T-helper 22 cell (primary cell): ENCODE measurements at places on chromosomes 13 and 19.

- no peak for DNase-seq
Measured at GRCh38 chr19:4014541-4015491, 7.3 kb downstream of the PIAS4 start.

GRCh38 chr19:45404557-45405434, at the start of gene PPP1R13L:
Gene PPP1R13L, minus strand, starts transcription at chr19:45405069. Its CDS starts 6,751 bp downstream, at chr19:45398318.
- peak; percentile 36 for DNase-seq

DNA sequence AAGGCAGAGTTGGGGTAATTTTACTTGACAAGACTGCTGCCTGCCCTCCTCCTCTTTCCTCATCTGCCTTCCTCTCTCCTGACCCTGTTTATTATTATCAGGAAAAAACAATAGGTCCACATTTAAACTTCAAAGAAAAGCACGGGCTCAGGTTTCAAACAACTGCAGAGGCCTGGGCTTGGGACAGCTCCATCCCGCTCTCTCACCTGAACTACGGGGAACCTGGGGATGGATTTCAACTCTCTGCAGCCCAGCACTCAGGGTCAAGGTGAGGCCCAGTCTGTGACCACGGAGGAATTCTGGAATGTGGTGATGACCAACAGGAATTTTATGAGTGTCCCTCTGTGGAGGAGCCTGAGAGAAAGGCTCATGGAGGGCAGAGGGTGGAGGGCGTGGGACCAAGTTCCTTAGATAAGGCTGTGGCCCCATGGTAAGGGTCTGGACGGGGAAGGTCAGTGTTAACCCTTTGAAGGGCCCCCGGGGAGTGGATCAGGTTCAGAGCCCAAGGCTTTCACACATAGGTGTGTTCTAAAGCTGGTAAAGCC, 220.8 kb upstream of the MAB21L1 start:
- no peak for DNase-seq

- DNase-seq: no peak
Measured at GRCh38 chr19:58406818-58407657, 1.4 kb upstream of the ZNF584 start.

DNA sequence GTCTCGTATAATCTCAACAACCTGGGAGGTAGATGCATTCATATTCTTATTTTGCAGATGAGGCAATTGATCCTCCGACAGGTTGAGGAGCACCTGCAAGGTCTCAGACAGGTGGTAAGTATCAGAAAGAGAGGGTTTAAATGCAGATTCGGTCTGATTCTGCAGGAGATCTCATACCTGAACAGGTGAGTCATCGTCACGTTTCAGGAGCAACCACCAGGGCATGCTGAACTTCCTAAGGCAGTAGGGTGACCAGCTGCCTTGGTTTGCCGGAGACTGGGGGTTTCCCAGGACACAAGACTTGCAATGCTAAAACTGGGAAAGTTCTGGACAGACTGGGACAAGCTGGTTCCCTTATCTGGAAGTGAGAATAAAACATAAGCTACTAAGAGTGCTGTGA, 68.8 kb upstream of the TSHZ3 start:
- DNase-seq: no peak

DNA sequence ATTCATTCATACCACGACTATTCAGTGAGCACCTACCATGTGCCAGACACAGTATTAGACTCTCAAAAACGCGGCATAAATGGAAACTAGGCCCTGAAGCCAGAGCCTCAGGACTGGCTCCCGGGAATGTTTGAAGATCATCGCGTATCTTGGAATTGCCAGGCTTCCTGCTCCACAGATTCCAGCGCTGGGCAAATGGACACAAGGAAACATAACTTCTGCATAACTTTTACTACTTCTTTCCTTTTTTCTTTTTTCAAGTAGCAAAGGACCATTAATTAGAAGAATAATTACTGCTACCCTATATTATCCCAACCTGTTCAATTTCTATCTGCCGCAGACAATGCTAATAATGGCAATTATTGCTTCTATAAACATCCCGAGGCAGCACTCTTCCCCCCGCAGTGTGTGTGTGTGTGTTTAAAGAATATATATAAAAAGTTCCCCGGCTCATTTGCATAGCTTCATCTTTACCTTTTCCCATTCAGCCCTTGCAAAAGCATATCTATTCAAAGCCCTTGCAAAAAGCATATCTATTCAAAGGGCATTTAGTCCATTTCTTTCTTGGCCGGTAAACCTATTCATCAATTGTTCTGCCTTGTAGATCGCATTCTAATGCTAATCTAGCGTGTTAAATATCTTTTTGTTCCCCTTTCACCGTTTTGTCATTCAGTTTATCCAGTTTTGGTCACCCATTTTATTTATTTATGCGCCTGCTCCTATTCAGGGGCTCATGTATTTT, 6.1 kb downstream of the SOX21 start:
- DNase-seq: no peak

GRCh38 chr13:100510208-100510957, 78.2 kb downstream of the GGACT start:
- DNase-seq: no peak

GRCh38 chr13:72643311-72643989, 84.0 kb downstream of the MZT1 start:
- no peak for DNase-seq

GRCh38 chr13:104461049-104461448, 1394.8 kb upstream of the SLC10A2 start:
- no peak for DNase-seq

- DNase-seq: no peak
Measured at GRCh38 chr13:94431987-94432386, 47.5 kb downstream of the DCT start.

DNA sequence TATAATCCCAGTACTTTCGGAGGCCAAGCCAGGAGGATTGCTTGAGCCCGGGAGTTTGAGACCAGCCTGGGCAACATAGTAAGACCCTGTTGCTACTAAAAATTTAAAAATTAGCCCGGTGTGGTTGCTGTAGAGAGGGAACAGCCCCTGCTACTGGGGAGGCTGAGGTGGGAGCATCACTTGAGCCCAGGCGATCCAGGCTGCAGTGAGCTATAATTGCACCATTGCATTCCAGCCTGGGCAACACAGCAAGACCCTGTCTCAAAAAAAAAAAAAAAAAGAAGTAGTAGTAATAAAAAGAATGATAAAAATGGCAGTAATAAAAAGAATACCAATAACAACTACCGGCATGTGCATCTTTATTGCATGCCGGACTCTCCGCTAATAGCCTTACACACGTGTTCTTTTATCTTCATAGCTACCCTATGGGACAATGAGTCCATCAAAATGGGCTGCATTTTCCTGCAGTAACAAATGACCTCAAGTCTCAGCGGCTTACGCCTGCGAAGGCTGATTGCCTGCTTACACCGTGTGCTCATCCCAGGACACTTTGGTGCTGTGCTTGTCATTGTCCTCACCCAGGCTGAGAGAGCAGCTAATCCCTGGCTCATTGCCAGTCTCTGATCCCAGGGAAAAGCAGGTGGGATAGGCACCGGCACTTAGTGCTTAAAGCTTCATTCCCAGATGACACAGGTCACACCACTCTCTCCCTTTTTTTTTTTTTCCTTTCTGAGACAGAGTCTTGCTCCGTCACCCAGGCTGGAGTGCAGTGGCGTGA, 14.4 kb upstream of the SYCN start:
- no peak for DNase-seq

- DNase-seq: no peak
Measured at GRCh38 chr19:15263361-15263985, 31.2 kb upstream of the EPHX3 start.

DNA sequence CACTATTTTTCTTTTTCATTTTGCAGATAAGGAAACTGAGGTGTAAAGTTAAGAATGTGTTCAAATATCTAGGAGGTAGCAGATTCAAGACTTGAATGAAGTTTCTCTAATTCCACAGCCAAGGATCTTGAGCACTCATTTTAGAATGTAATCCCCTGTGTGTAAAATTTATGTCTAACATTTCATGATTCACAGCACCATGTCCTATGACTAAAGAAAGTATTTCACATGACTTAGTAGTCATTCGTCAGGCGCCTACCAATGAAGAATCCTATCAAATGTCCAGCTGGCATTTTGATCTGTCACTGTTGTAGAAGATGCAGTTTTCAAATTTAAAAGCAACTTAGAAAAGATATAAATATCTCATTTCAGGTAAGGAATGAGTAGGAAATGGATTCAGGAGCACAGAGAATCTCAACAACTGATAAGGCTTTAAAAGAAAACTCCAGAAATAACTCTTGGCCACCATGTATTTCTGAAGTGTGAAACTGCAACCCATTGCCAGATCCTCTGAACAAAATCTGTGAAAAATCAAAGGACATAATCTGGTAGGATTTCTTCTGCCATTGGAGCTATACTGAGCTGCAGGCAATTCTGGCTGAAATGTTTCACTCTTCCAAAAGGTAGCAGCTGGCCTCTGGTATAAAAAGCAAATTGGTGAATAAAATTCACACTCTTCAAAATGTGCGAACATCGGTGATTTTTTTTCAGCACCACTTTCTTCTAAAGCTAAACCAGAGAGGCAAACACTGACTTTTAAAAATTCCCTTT, 92.2 kb downstream of the DCLK1 start:
- DNase-seq: no peak

DNA sequence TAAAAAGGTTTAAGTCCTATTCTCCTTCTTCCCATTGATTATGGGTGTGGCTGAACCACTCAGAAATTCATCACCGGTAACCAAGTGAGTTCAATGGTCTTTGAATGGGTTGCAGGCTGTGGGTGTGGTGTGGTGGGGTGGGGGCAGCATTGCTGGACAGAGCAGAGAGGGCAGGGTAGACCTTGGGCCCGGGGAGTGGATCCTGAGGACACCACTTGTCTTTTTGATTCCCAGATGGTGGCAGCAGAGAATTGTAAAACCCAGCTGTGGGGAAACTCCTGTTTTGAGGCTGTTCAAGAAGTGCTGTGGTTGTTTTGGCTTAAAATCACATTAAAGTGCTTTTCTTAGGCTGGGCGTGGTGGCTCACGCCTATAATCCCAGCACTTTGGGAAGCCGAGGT, 45.8 kb upstream of the RGCC start:
- DNase-seq: no peak

- DNase-seq: no peak
Measured at GRCh38 chr13:34842466-34842865, 99.6 kb upstream of the NBEA start.

GRCh38 chr19:48064509-48064908, 20.6 kb upstream of the CABP5 start:
- no peak for DNase-seq

- DNase-seq: no peak
Measured at GRCh38 chr13:78190296-78190695, 271.7 kb upstream of the EDNRB start.

- no peak for DNase-seq
Measured at GRCh38 chr13:112997188-112998130, 28.4 kb downstream of the MCF2L start.

GRCh38 chr19:42088471-42089190, 12.7 kb downstream of the ZNF574 start:
- no peak for DNase-seq

GRCh38 chr13:21676611-21677021, 5.7 kb downstream of the FGF9 start:
- no peak for DNase-seq

- DNase-seq: no peak
Measured at GRCh38 chr19:21698215-21698614, 69.2 kb downstream of the ZNF100 start.

- no peak for DNase-seq
Measured at GRCh38 chr13:98781045-98781444, 28.6 kb upstream of the SLC15A1 start.

- DNase-seq: no peak
Measured at GRCh38 chr19:16198370-16198651, 600 bp downstream of the AP1M1 start.

- DNase-seq: no peak
Measured at GRCh38 chr13:80001510-80001842, 339.4 kb downstream of the SPRY2 start.

GRCh38 chr19:35166100-35167063, 11.8 kb downstream of the FXYD5 start:
- no peak for DNase-seq

DNA sequence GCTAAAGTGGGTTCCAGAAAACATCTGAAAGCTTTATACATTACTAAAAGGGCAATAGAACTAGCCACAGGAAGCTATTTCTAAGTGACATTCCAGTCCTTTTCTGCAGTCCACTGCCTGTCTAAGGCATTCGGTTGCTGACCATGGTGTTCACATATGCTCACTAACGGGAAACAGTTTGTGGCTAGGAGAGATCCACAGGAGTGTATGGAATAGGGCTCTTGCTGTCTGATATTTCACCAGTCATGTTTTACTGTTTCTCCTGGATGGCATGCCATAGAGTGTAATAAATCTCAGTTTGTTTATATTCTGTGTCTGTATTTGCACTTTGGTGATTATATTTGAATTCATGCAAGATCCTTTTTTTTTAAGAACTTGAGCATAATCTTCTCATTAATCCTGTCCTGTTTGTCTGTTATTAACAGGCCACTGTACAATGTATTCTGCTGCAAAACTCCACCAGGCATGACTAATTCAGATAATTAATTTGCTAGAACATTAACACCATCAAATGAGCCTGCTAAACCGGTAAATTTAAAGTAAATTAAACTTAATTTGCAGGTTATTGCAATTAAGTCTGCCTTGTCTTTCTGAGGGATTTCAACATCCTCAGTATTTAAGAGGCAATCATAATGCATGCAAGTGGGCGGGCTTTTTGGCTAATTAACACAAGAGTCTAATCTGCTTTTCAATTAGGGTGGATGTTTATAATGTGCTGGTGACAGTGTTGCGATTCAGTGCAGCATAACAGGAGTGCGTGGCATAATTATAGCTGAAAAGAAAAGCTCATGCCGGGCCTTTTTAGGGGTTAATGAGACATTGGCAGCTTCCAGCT, 201.3 kb downstream of the POU4F1 start:
- no peak for DNase-seq

- no peak for DNase-seq
Measured at GRCh38 chr13:27137759-27138158, 33.9 kb downstream of the USP12 start.

- DNase-seq: no peak
Measured at GRCh38 chr19:54201980-54202379, 1.3 kb downstream of the RPS9 start.

- DNase-seq: no peak
Measured at GRCh38 chr13:113148940-113149503, 9.4 kb upstream of the PROZ start.

DNA sequence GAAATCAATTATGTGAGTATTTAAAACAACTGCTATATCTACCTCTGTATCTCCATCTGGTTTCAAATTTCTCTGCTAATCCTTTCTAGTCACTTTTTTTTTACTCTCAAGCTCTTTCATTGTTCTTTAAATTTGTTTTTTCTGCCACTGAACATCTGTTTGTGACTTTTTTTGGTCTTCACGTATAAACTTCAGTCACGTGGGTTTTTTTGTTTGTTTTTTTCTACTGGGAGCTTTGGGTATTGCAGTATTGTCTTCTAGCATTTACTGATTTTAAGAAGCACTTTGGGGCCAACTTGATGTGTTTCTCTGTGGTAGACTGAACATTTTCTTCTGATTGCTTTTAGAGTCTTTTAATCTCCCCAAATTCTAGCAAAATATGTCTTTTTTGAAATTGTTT, 262.6 kb upstream of the RXFP2 start:
- no peak for DNase-seq

DNA sequence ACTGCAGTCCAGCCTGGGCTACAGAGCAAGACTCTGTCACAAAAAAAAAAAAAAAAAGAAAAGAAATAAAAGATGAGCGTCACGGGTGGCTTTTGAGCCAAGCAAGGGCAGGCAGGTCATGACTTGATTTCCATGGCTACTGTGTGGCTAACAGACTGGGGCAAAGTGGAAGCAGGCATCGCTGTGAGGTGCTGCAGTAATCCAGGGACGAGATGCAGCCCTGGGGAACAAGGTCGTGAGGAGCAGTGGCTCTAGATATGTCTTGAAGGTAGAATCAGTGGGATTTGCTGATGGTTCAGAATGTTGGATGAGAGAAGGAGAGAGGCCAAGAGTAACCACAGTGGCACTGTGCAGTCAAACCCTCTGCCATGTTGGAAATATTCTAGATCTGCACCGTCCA, 14.2 kb downstream of the HAS1 start:
- no peak for DNase-seq
